Neural crest cell (in vitro differentiated cells): ENCODE measurements at places on chromosomes 6 and 20. TPM values are rescaled to one million over a fixed set of nuclear protein-coding genes. Genes with fewer than 3 reads are reported as not detected.

Gene FKBP1C
- 0.86 and 1.5 TPM in 2 replicates for total RNA-seq

Gene HTR1E
- not detected in 2 replicates for total RNA-seq

DNA sequence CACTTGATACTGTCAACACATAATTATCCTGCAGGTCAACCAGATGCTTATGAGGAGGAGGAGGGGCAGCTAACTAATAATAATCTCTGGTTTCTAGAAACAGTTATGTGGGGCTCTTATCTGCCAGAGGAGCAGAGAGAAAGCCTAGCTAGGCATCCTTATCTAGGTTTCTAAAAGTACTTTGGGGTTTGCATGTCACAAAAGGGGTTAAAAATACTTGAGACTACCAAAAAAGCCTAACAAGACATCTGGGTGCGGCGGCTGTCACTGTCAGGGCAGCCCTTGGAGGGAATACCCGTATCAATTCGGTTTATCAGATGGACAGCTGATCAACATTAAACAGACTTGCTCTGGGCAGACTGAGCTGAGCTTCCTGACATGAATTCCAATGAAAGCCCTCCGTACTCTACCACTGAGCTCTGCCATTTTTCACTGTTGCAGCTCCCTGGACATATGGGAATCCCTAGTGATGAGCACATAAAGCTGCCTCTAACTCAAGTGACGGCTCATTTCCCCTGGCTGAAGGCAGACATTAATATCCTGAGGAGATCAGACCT, 166.6 kb downstream of the PDSS2 start:
- no peaks in the 10 kb centered on the region for H3K27me3 ChIP-seq
- H3K36me3 ChIP-seq: no peaks in the 10 kb centered on the region
- peaks cover 47% of the 10 kb centered on the region for H3K4me1 ChIP-seq
- H3K27ac ChIP-seq: peak overlapping the region; percentile 4
- H3K4me3 ChIP-seq: peak overlapping the region; percentile 18
- no peak for DNase-seq

DNA sequence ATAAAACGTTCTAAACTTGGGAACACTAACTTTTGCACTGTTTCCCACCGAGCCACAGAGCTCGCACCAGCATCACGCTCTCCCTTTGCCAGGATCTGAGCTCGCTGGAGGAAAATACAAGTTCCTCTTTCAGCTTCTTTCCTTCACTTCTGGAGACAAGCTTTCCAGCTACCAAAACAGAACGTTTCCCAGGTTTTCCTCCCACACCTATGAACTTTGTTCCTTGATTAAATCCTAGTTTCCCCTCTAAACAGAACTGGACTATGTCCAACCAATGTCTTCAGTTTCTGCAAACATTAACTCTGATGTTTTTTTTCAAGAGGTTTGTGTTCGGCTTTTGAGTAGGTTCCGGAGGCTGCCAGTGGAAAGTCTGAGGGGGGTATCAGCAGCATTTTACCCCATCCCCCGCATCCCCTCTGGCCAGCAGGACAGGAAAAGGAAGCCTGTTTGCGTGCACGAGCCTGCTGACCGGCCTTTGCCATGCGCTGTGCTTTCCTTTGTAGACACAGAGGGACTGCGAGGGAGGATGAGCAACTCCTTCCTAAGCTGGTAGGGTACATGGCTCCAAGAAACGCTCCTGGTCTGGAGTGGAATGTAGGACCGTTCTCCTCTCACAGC, 135.5 kb downstream of the LY86 start:
- peak overlapping the region; percentile 61 for H3K27ac ChIP-seq
- H3K4me1 ChIP-seq: peaks cover 27% of the 10 kb centered on the region
- DNase-seq: no peak
- H3K27me3 ChIP-seq: peaks cover 2% of the 10 kb centered on the region
- no peaks in the 10 kb centered on the region for H3K36me3 ChIP-seq
